ENCODE measurements at places on chromosomes 7 and 10. TPM values are rescaled to one million over a fixed set of nuclear protein-coding genes. Genes with fewer than 3 reads are reported as not detected.

The CEP55 gene
- polyA plus RNA-seq: 4.2 TPM

The STOX1 gene
- 0.29 TPM for polyA plus RNA-seq

The WNT16 gene
- polyA plus RNA-seq: 1.4 TPM

DNA sequence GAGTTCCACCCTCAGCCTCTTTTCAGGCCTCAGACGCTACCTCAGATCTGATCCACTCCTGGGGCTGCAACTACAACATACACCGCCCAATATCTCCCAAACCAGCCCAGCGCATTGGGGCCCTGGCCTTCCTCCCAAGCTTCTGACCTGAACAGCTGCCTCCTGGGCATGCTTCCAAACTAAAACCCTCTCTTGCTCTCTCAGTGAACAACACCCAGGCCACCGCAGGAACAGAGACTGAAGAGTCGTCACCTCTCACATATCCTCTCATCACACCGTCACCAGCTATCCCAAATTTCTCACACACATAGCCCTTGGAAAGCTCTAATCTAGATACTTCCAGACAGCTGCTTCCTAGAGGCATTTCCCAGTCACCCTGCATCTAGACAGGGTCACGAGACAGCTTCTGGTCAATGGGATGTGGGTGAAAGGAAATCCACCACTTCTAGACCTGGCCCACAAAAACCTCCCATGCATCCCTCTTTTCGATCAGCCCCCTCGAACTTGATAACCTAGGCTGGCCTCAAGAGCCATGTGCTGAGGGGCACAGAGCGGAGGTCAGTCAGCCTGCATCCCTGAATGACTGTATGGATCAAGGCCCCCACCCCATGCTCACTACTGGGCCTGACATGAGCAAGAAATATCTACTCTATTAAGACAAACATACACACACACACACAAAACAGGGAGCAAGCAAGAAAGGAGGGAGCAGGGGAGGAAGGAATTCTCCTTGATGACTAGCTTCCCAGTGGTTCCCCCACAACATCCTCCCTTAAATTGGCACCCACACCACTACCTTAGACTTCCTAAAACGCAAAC, 1.8 kb downstream of the PARP12 start:
- no peak for DNase-seq
- no peaks in the 10 kb centered on the region for H3K27me3 ChIP-seq
- H3K4me1 ChIP-seq: peaks cover 42% of the 10 kb centered on the region
- H3K27ac ChIP-seq: peak overlapping the region; percentile 96

- H3K4me1 ChIP-seq: no peaks in the 10 kb centered on the region
- H3K4me3 ChIP-seq: no peak overlapping the region
- no peaks in the 10 kb centered on the region for H3K36me3 ChIP-seq
- no peak overlapping the region for H3K27ac ChIP-seq
Observed at GRCh38 chr10:57507788-57508187, 759.9 kb downstream of the IPMK start.
